ENCODE measurements at places on chromosomes 5 and 9. TPM values are rescaled to one million over a fixed set of nuclear protein-coding genes. Genes with fewer than 3 reads are reported as not detected.

GRCh38 chr5:108681079-108681921 is 66.4 kb upstream of the FER start:
- peak; percentile 32 for DNase-seq

GRCh38 chr5:18959535-18959934 is 1028.5 kb downstream of the CDH18 start:
- DNase-seq: no peak

Gene SPATA31D4
- not detected for polyA plus RNA-seq

GRCh38 chr9:29319736-29320513 is 1746.6 kb upstream of the C9orf72 start:
- no peak for DNase-seq

Gene DDX4
- 0.10 TPM for polyA plus RNA-seq

GRCh38 chr5:173165177-173166016 is 21.1 kb downstream of the BNIP1 start:
- DNase-seq: no peak

GRCh38 chr9:135650408-135650807 is 11.1 kb upstream of the GLT6D1 start:
- no peak for DNase-seq

Gene DRD1
- polyA plus RNA-seq: not detected

DNA sequence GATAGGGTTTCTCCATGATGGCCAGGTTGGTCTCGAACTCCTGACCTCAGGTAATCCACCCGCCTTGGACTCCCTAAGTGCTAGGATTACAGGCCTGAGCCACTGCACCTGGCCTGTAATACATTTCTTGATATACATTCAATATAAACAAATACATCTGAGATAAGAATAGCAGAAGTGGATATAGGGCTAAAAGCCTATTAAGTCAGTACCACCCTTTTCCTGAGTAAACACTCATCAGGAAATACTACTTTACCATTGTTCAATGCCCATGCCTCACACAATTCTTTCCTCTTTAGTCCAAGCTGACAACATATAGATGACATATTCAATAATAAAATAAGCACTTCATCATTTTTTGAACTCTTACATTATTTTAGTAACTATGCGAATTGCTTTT is 64.8 kb downstream of the MRPS27 start:
- DNase-seq: no peak

Gene PTGES
- 5.1 TPM for polyA plus RNA-seq

DNA sequence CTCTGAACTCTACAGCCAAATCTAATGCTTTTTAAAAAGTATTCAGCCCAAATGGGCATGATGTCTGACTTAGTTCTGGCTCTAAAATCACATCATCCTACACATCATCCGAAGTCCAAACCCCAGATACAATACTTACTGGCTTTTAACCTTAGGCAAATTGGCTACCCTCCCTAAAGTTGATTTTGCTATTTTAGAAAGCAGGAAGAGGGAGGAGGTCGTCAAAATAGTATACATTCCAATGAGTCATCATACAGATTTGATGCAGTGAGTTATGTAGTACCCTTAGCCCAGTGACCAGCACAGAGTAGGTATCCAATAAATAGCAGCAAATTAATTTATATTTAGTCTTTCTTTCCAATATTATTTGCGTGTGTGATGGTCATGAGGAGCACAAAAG is 582.0 kb upstream of the TUSC1 start:
- no peak for DNase-seq

DNA sequence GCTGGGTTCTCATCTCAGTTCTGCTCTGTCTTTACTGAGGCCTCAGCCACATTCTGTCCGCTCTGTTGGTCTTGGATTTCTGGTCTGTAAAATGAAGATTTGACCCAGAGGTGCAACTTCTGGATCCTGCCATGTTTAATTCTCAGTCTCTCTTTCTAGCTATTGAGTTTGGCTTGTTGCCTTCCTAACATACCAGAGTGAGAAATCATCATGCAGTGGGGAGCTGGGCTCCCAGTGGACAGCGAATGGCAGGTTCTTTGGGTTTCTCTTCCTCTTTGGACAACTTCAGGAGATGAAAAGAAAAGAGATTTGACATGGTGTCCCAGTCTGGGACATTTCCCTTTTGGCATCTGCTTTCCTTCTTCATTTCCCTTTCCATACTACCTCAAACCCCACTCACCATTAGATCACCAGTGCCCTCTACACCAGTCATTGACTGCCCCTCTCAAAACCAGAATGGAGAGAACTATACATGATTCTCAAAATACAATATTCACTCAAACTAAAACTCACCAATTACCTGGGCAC is 334.7 kb downstream of the ACTL7B start:
- DNase-seq: no peak

Gene FGFR4
- 56.4 TPM for polyA plus RNA-seq

DNA sequence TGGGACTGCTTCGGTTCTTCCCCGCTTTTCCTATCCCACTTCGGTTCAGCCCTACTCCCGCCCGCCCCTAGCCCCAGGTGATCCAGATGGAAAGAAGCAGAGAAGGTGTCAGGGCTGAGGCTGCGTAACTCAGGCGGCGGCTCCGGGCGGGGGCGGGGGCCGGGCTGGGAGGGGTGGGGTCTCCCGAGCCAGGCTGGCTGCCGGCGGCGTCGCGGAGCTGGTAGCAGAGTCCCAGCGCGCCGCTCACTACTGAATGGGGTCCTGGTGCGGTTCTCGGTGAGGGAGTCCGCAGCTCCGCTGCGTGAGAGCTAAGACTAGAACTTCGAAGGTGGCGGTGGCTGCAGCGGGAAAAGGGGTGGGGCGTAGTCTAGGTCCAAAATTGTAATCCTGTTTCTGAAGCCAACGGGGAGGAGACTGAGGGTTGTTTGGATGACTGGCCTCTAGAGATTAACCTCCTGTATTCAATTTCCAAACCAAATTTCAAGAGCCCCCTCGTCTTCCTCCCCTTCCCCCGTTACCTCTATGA is 1.4 kb downstream of the PRR16 start:
- no peak for DNase-seq

GRCh38 chr9:136343121-136343883 is 16.0 kb downstream of the GPSM1 start:
- DNase-seq: no peak

Gene KCNIP1
- 11.7 TPM for polyA plus RNA-seq

DNA sequence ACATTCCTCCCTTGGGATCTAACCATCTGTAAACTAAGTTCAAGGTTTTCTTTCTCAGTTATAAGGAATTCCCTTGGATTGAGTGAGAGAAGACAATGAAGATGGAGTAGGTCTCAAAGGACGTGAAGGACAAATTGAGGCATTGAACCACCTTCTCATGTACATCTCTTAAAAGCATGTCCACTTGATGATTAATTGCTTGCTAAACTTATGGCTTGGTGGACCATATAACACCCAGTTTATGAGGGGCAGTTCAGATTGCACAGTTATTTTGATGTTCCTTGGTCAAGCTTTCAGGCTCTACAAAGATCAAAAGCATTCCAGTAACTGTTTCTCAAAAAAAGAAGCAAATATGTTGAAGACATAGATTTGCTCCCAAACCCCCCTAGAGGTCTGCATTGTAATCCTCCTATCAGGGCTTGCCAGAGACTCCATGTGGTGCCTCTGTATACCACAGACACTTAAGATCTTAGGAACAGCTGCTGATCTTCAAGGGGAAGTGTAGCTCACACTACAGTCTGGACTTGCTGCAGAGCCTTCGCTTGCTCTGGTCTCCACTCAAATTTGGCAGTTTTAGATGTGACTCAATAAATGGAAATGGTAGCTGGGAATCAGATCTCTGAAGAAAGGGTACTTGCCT is 56.9 kb upstream of the ALDH1A1 start:
- DNase-seq: no peak

GRCh38 chr5:20286512-20286911 is 298.5 kb upstream of the CDH18 start:
- DNase-seq: no peak

DNA sequence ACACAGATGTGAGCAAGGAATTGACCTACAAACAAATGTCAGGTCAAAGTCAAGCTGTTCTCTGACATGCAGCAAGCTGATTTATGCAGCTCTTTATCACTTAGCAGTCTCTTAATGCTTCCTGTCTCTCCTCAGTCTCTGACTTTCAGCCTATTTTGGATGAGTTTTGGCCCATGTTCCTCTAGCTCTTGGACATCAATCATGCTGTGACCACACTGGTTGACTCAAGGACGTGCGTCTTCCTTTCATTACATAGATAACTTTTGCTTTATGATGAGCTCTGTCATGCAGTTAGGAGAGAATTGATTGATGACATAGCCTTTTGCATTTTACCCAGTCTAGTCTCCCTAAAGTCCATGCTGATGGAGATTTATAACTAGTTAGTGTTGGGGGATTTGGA is 9.4 kb upstream of the REEP5 start:
- DNase-seq: no peak

DNA sequence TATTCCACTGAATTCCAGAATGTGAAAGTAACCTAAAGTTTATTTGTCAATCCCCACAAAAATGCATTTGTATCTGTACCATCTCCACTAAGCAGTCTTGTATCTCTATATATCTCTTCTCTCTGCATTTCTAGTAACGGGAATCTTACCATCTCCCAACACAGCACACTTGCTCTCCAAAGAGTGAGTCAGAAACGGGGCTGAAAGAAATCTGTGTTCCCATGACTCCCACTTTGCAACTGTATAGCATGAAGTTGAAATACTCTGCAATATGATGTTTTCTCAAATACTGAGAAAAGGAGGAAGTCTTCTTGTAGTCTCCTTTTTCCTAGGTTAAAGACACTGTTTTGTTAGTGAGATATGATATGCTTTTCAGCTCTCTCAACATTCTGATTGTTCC is 848.8 kb upstream of the ACO1 start:
- no peak for DNase-seq

Gene KIF20A
- 47.8 TPM for polyA plus RNA-seq

- DNase-seq: no peak
Observed at GRCh38 chr5:67612961-67613360, 416.4 kb upstream of the CD180 start.

GRCh38 chr5:167754501-167755021 is 536.9 kb upstream of the WWC1 start:
- no peak for DNase-seq

- DNase-seq: no peak
Observed at GRCh38 chr5:78889369-78890140, 95.6 kb downstream of the ARSB start.

Gene GABRB2
- polyA plus RNA-seq: 2.1 TPM

GRCh38 chr5:171571663-171572062 is 152.2 kb downstream of the FGF18 start:
- no peak for DNase-seq

- no peak for DNase-seq
Observed at GRCh38 chr9:119086590-119086989, 282.6 kb downstream of the BRINP1 start.
